HT-29 (cell line): ENCODE measurements at places on chromosomes 3 and 15. TPM values are rescaled to one million over a fixed set of nuclear protein-coding genes. Genes with fewer than 3 reads are reported as not detected.

DNA sequence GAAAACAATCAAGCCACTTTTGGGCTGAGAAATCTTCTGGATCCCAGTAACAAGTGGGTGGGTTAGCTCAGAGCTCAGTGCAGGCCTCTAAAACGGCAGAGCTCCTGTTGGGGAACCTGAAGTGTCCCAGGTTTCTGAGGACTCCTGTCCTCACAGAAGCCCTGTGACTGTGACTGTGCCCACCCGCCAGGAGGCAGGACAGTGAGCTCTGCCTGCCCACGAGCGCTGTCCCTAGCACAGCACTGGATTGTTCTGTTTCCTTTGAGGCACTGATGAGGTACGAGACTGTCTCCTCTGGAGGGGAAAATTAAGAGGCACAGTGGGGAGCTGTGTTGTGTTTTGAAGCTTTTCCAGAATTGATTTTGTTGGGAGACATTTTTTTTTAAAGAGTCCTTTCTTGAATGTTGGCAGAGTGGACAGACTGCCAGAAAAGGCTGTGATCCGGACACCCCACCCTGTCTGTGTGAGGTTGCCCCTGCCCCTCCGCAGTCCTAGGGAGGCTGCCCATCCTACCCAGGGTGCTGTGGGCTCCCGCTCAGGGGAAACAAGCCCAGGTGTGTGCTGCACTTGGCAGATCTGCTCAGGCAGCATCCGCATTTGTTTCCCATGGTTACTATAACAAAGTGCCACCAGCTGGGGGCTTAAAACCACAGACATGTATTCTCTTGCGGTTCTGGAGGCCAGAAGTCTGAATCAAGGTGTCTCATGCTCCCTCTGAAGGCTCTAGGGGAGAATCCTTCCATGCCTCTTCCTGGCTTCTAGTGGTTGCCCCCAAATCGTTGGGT, 66.6 kb upstream of the LARS2 start:
- peak; percentile 4 for DNase-seq

- no peak for DNase-seq
Observed at GRCh38 chr15:52232327-52232726, 41.1 kb upstream of the GNB5 start.

DNA sequence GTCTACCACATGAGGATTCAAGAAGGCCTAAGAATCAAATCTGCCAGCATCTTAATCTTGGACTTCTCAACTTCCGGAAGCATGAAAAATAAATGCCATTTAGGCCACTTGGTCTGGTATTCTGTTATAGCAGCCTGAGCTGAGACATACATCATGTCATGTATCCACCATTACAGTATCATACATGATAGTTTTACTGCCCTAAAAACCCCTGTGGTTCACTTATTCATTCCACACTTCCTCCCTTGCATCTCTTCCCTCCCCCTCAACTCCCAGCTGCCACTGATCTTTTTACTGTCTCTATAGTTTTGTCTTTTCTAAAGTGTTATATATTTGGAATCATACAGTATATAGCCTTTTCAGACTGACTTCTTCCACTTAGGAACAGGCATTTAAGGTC, 161.8 kb downstream of the SNRK start:
- no peak for DNase-seq

DNA sequence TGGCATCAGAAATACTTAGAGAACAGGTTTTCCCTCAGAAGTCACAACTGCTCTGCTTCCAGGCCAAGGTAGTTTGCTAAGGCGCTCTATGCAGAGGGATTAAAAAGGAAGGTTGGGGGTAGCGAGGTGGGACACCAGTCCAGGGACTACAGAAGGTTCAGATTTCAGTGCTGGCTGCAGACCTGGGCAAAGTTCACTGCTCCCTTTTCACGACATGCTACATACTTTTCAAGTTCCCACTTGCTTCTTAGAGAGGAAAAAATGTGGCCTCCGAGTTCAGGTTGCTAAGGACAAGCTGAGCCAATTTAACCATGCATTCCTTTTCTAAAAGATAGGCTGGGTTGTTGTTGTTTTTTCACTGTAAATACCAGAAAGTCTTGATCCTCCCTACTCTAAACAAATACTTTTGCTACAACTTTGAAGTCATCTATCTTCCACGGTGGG, 158.6 kb upstream of the NR2F2 start:
- peak; percentile 74 for DNase-seq

- no peak for DNase-seq
Observed at GRCh38 chr15:40367371-40367685, 9.3 kb downstream of the DISP2 start.

DNA sequence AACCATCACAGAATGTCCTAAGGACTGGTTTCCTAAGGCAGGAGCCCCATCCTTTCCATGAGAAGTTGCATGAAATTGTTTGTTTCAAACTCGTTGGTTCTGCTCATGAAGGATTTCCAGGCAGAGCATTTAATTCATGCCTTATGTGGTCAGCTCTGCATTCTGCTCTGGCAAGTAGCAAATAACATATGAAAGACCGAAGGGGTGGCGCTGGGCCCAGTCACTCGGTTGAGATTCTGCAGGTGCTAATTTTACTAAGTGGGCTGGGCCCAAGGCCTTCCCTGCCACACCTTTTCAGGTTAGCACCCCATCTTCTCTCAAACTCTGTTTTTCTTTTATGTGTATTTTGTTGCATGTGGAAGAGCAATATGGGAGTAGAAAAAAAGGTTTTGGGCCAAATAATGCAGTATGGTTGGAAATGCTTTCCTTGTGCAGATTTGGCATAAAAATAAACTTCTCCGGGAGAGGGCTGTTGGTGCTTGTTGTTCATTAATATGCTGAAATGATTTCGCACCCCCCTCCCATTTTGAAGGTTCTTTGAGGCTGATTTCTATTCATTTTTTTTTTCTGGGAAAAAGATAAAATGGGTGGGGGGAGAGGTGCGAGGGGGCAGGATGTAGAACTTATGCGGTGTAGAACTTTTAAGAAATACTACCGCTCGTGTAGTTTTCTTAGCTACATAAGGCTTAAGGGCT, 182.9 kb upstream of the FEZF2 start:
- no peak for DNase-seq

- DNase-seq = no peak
Observed at GRCh38 chr3:13016083-13016720, 57.0 kb downstream of the IQSEC1 start.

DNA sequence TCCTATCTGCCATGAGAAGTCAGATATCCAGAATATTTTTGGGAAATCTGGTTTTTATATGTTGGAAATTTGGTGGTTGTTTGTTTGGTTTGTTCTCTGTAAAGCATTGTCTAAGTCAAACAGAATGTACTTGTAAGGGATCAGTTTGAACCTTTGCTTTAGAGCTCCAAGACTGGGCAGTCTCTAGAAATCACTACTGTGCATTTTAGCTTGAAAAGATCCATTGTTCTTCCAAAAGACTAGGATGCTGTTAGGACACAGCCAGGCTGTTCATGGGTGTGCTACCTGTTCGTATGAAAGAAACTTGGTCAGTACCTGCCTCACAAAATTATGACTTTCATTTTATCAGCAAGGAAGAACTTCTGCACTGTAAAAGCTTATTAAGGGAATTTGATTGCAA, 182.6 kb downstream of the WDR72 start:
- no peak for DNase-seq

DNA sequence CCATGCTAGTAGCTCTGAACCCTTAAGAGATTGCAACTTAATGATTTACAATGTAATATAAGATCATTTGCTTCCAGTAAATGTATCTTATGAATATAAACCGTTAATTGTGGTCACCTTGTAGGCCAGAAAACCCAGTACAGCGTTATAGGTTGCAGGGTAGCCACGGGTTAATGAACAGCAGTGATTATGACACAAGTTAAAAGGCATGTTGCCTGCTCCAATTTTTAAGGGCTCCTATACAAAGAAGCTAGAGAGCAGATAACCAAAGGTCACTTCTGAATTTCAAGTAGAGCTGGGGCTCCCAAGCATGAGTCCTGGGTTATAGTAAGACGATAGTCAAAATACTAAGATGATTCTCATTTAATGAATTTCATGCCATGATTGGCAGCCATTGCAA, 13.5 kb downstream of the GUCA1C start:
- DNase-seq = no peak

- no peak for DNase-seq
Observed at GRCh38 chr15:80052597-80053304, 6.7 kb upstream of the ZFAND6 start.

- no peak for DNase-seq
Observed at GRCh38 chr3:112568642-112569041, 6.8 kb downstream of the SLC35A5 start.

DNA sequence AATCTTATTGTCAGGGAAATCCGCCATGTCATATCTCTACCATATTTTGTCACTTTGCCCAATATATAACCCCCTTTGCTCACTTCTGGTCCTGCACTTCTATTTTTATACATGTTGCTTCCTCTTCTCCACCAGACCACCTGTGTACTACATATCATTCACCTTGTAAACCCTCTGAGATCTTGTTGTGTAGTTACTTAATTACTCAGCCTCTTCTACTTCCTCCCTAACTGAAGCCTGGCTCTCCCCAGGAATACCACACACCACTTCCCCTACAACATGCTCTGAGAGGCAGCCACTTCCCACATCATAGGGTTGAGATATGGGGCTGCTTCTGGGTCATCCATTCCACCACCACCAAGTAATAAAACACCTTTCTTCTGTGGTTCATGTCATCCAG, 10.0 kb downstream of the HEXA start:
- no peak for DNase-seq

GRCh38 chr3:142394921-142395622, 52.8 kb downstream of the XRN1 start:
- DNase-seq = no peak

- DNase-seq = peak; percentile 25
Observed at GRCh38 chr3:46695177-46695961, 1.9 kb upstream of the ALS2CL start.

- DNase-seq = no peak
Observed at GRCh38 chr3:65728138-65728537, 310.6 kb downstream of the MAGI1 start.

DNA sequence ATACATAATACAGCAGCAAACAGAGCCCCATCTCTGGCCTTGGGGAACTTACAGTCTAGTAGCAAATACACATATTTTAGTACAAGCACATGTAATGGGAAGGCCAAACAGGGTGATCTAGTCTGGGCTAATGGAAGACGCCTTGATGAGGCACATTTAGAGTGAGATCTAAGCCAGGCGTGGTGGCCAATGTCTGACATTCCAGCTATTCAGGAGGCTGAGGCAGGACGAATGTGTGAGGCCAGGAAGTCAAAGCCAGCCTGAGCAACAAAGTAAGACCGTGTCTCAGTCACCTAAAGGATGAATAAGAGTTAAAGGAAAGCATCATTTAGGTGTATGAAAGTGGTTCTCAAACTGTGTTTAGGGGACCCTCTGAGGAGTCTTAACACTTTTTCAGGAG, 291.9 kb downstream of the MAGI1 start:
- no peak for DNase-seq

DNA sequence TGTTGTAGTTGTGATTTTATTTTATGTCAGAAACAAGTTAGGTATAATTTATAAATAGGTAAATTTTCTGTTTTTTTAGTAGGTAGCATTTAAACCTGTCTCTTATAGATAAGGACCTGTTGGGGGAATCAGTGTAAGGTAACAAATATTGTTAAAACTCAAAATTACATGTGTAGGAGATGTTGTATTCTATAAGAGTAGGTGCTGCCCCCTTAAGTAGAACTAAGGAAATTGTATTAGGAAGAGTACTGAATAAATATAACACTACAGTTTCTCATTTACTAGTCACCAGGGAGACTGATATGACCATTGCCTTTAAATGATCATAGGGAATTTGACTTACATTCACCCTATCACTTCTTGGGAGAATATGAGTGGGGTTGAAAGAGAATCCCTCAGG, 31.2 kb downstream of the SLC25A36 start:
- DNase-seq = peak; percentile 30

DNA sequence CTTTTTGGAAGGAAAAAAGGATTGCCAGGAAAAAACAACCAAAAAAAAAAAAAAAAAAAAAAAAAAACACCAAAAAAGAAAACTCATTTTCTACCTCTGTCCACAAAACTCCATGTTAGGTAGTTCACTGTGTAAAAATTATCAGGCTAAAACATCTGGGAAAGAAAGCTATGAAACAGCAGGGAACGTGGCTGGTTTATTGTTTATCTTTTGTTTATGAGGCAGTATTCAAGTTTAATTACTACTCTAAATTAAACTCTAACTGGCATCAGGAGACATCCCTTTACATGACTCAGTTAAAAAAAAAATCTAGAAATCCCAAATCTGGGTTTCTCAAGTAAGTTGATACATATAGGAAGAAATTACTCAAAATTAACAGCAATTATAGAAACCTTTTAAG, 21.8 kb downstream of the MEIS2 start:
- no peak for DNase-seq

DNA sequence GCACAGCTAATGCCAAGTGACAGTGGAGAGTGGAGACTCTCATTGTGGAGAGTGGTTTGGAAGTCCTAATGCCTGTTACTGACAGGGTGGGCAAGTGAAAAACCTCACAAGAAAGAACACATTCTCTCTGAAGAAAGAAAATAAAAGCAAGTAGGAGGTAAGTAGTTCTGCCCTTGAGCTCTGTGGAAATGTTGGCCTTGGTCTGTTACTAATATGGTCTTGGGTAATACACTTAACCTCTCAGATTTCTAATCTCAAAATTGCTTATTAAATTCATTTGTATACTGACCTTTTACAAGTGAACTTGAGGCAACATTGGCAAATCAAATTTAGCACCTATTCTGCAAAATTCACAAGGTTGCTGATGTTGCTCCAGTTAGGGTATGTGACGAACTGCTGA, 291.6 kb upstream of the CBLB start:
- no peak for DNase-seq

DNA sequence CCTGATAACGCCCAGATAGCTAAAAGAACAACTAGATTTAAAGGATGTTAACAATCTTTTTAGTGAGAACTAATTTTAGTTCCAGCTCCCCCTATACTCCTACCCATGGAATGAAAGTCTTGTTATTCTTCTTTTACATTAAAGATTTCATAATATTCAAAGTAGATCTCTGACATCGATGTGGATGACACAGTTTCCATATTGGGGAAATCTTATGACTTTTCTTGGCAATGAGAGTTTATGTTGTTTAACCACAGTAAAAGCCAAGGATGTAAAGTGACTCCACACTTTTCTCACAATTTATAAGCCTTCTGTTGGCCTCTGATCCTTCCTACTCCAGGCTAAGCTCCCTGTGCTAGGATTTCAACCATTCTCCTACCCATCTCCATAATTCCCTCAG, 332.6 kb upstream of the KCNMB2 start:
- DNase-seq = no peak

- DNase-seq = no peak
Observed at GRCh38 chr3:22175947-22176346, 424.9 kb upstream of the ZNF385D start.

RASL12 gene
- not detected in 2 replicates for total RNA-seq

SLC51B gene
- 0.39 and 0.64 TPM in 2 replicates for total RNA-seq

SLC15A2 gene
- total RNA-seq = 0.28 and 2.3 TPM in 2 replicates

GOLGA6L9 gene
- total RNA-seq = 2.5 and 2.9 TPM in 2 replicates

TEX55 gene
- not detected in 2 replicates for total RNA-seq

DPPA2 gene
- total RNA-seq = not detected in 2 replicates

CA12 gene
- total RNA-seq = 60.0 and 64.9 TPM in 2 replicates

SEMA6D gene
- not detected in 2 replicates for total RNA-seq

LTK gene
- total RNA-seq = 0.05 TPM in 2 replicates

ABCF3 gene
- 42.3 and 51.3 TPM in 2 replicates for total RNA-seq

C3orf20 gene
- not detected in 2 replicates for total RNA-seq

PRSS50 gene
- not detected in 2 replicates for total RNA-seq

CCNB2 gene
- total RNA-seq = 84.6 and 89.0 TPM in 2 replicates

SH2D7 gene
- 0.05 TPM in 1 of 2 replicates, not detected in the other for total RNA-seq

ARHGEF26 gene
- 8.3 and 11.3 TPM in 2 replicates for total RNA-seq
